Tongue (tissue), 3 donors: ENCODE measurements at places on chromosomes 5 and 9. TPM values are rescaled to one million over a fixed set of nuclear protein-coding genes. Genes with fewer than 3 reads are reported as not detected.
A peak's percentile ranks its signal among the peaks of the same experiment; 100 is the strongest.

DNA sequence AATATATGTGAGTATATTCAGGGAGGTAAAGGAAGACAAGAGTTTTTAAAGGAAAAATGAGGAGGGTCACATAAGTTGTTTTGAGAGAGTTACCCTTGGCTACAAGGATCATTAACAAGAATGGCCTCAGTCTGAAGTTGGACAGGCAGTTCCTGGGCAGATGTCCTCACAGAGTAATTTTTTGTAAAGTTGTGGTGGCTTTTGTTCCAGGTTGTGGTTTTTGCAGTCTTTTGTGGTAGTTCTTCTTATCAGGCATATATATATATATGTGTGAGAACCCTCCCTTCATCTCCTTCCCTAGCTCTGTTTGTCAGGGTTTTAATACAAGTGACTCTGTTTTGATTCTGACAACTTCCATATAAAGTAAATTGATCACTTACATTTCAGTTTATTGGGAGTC, 60.0 kb downstream of the CSNK1G3 start:
- no peak for DNase-seq

- DNase-seq = no peak
These were observed 17.9 kb downstream of the TMEM245 start for GRCh38 chr9:109101810-109102209.

DNA sequence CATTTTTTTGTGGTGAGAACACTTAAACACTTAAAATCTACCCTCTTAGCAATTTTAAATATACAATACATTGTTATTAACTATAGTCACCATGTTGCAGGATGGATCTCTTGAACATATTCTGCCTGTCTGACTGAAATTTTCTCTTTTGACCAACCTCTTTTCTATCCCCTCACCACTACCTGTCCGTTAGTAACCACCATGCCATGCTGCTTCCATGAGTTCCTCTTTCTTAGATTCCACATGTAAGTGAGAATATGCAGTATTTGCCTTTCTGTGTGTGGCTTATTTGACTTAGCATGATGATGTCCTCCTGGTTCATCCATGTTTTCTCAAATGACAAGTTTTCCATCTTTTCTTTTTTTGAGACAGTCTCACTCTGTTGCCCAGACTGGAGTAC, 48.5 kb upstream of the NAA35 start:
- no peak for DNase-seq

DNA sequence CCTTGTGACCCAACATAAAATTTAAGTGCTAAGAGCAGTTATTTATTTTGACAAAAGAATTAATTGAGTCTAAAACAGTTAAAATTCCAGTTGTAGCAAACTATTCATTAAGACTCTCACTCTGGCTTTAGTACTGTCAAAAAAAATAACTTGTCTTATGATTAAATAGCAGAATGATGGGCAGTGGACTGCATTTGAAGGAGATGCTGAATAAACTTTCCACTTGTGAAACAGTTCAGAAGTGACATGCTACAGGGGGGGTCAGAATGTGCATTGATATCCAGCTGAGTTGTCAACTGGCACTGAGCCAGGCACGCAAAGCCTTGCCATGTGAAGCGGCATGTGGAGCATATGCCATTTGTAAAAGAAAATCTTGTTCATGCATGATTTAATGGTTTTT, 76.0 kb downstream of the FCHO2 start:
- peak; percentile 76 for DNase-seq

GRCh38 chr9:121249563-121249962, 18.4 kb upstream of the GSN start:
- DNase-seq = no peak

DNA sequence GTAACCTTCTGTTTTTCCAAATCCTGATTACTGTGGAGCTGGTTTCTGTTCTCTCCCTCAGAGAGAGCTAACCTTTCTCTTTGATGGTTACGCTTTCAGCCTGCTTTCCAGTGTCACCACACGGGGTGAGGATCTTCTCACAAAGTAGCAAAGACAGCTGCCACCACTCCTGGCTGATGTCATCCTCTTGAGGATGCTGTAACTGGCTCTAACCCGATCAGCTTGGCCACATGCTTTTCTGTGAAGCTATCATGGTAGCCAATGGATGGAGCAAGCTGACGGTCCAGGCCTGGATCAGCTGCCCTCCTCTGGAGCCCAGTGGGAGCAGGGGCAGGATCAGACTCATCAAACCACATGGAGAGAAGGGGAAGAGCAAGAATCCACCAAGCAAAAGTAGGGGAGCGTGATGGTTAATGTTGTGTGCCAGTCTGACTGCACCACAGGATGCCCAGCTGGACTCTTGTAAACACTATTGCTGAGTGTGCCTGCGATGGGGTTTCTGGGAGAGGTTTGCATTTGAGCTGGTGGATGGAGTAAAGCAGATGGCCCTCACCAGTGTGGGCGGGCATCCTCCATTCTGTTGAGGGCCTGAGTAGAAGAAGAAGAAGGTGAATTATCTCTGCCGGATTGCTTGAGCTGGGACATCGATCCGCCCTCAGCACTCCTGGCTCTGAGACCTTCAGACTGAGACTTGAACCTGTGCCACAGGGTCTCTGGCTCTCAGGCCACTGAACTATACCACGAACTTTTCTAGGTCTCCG, 26.8 kb upstream of the ZNF354A start:
- no peak for DNase-seq

GRCh38 chr5:72020161-72020983, 86.9 kb upstream of the MAP1B start:
- no peak for DNase-seq

GRCh38 chr5:157280927-157281326, 15.0 kb downstream of the CYFIP2 start:
- no peak for DNase-seq

DNA sequence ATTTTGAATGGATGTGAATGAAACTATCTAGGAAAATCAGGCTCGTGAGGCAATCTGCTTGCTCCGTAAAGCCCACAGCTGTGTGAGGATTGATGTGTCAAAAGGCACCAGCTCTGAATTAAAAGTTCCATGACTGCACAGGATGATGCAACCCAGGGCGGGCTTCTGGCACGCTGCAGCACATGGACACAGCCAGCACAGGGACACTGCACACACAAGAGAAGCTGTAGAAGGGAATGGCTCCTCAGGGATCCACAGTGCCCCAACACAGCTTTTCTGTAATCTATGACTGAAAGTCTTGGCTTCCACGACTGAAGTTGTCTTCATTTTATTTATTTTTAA, 151.0 kb downstream of the GCNT1 start:
- DNase-seq = peak; percentile 89

DNA sequence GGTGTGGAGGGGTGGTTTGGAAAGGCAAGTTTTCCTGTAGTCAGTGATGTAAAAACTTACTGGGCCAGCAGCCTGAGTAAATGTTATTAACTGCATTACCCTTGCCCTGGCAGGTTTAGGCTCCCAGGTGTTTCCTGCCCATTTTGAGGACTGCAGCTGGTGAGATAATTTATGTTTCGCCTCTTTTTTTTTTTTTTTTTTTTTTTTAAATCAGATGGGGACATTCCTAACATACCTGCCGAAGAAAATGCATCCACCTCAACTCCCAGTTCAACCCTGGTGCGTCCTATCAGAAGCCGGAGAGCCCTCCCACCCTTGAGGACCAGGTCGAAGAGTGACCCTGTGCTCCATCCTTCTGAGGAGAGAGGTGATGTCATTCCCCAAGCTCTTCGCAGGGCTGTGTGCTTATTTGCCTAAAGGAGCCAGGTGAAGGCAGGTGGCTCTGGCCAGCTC, 60.6 kb downstream of the ENTREP1 start:
- peak; percentile 12 for DNase-seq

- no peak for DNase-seq
These were observed 28.4 kb upstream of the PRDM12 start for GRCh38 chr9:130635721-130636647.

- DNase-seq = no peak
These were observed 1.1 kb downstream of the PLPP6 start for GRCh38 chr9:4662989-4663792.

DNA sequence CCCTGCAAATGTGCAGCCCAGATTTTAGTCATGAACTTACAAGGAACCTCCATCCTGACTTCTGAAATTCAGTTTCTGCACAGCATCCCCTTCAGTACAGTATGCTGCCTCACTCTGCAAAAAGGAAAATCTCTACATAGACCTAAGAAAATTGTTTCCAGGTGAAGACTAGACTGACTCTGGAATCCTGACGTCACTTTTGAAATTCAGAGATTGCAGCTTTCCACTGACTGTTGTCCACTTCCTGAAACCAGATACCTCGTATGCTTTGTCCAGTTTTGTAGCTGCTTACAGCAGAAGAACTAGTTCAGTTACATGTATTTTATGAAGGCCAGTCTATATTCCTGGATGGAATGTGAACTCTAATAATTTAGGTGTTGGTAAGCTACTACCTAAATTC, 629.3 kb upstream of the ST8SIA4 start:
- DNase-seq = peak; percentile 9

DNA sequence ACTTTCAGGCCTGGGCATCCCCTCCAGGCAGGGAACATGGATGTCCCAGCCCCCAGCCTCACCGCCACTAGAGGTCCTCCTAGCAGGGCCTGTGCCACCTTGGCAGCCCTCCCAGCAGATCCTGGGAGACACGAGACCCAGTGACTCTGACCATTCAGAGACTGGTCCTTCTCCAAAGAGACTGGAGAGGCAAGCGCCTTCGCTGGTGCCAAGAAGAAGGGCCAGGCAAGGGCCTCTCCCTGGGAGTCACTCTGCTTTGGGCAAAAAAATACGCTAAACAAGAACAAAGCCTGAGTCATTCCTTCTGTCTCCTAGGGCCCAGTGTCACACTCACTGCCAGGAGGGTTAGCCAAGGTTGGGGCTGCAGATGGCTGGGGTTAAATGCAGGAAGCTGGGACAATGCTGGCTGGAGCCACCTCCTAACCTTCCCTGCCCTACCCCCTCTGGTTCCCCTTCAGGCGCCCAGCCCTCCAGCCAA, 35.3 kb upstream of the SMIM23 start:
- DNase-seq = no peak

DNA sequence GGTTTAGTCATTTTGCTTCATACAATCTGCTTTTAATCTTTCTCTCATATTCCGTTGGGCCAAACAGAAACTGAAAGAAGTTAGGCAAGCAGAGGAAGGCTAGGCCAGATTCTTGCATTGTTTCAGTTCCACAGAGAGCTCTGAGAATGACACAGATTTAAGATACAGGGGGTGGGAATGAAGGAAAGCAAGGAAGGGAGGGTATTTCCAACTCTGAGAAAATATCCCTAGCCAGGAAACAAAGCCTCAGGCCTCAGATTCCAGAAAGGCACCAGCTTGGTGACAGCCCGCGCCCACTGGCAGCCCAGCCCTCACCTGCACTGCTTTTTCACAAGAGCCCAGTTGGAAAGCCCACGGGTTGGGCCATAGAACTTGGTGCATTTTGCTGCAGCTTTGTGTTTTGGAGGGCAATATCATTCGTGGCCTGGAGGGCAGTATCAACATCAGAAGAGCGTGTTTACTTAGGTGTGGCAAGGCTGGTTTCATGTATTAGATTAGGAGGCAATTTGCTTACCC, 63.5 kb downstream of the ENC1 start:
- peak; percentile 42 for DNase-seq

DNA sequence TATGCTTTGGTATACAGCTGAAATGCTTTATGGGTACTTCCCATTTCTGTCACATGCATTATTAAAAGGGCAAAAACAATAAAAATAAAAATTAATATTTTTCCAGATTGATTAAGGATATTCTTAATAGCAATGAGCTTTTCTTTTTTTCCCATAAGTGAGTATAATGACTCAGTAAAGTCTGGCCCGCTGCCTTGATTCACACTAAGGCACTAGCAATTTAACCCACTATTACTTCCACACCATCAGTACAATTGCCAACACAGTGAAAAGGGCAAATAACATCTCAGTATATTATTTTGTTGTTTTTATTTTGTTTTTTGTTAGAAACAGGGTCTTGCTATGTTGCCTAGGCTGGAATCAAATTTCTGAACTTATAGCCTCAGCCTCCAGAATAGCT, 150.1 kb downstream of the RNF180 start:
- no peak for DNase-seq

DNA sequence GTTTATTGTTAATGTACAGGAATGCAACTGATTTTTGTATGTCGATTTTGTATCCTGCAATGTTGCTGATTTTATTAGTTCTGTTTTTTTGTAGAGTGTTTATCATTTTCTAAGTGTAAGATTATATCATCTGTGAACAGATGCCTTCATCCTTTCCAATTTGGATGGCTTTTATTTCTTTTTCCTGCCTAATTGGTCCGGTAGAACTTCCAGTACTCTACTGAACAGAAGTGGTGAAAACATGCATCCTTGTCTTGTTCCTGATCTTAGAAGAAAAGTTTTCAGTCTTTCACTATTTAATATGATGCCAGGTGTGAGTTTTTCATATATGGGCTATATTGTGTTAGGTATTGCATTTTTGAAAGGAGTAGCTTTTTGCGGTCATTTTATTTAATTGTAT, 42.5 kb upstream of the ZFR start:
- no peak for DNase-seq

GRCh38 chr9:79742110-79742721, 170.5 kb downstream of the TLE4 start:
- DNase-seq = peak; percentile 93

DNA sequence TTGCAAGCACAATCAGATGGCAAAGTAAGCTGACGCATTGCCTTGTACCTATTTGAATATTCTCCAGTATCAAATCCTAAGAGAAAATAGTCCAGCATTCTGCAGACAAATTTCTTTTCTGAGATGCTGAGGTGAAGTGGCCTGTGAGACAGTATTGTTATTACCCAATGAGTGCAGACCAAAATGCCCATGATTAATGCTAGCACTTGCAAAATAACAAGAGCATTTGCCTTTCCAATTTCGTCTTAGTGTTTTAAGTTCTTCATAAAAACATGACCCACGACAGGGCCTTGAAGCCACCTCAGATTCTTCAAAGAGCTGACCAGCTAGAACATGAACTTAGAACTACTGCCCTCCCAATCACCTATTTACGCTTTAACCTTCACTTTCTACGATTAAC, 2.6 kb upstream of the IQGAP2 start:
- no peak for DNase-seq

DNA sequence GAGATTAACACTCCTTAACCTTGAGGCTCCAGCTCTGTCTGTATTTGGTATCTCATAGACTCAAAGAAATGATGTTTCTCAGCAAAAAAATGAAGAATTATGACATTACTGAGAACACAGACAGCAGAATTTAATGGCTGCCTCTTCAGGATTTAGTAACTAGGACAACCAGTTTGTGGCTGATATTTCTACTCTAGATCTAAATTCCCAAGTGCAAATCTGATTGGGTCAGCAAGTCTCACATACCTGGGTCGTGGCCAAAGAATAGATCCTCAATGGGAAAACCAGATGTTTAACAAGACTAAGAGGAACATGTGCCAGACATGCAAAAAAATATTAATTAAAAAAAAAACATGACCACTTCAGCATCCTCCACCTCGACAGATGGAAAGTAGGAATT, 608.9 kb downstream of the DTWD2 start:
- no peak for DNase-seq

The WASHC1 gene
- total RNA-seq = 12.7 TPM

The ADRA1B gene
- 0.51 TPM for total RNA-seq

The DIRAS2 gene
- 1.5 TPM for total RNA-seq

The FREM1 gene
- 18.2 TPM for total RNA-seq

The ATOX1 gene
- 48.9 TPM for total RNA-seq

The SLC25A51 gene
- total RNA-seq = 59.3 TPM

The SHB gene
- 10.2 TPM for total RNA-seq
